ENCODE measurements at places on chromosomes 4 and X.

GRCh38 chrX:16394290-16394689, 227.0 kb downstream of the MAGEB17 start:
- no peak for DNase-seq

- DNase-seq: no peak
These were observed 69.3 kb downstream of the NYX start for GRCh38 chrX:41516456-41516855.

- DNase-seq: no peak
These were observed 12.5 kb upstream of the DCLK2 start for GRCh38 chr4:150065740-150066139.

- peak; percentile 68 for DNase-seq
These were observed 723 bp downstream of the MORC4 start for GRCh38 chrX:106999002-106999975.

DNA sequence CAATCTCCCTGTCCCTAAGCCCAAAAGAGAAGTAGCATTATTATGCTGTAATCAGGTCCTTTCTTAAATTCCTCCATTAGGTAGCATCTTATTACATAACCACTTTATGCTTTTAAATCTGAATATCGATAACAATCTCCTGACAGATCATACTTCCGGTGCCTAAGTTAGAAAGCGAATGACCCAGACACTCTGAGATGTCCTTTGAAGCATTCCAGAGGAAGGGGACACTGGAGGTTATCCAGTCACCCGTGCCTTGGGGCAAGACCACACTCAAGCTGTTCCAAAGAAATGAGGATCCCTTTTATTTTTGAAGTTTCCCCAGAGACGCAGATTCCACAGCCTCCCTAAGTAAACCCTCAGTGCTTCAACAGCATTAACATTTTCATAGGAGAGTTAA, 125.7 kb downstream of the PALLD start:
- no peak for DNase-seq
